Left lobe of liver (tissue), 2 donors: ENCODE measurements at places on chromosomes 2 and 18. TPM values are rescaled to one million over a fixed set of nuclear protein-coding genes. Genes with fewer than 3 reads are reported as not detected.
A peak's percentile ranks its signal among the peaks of the same experiment; 100 is the strongest.

- no peak for DNase-seq
Observed at GRCh38 chr2:226048611-226049010, 649.1 kb downstream of the NYAP2 start.

FBLN7 gene
- total RNA-seq = 5.1 TPM

AFF3 gene
- 2.3 TPM for total RNA-seq

- DNase-seq = no peak
Observed at GRCh38 chr18:22031611-22032010, 137.8 kb upstream of the GATA6 start.

DNA sequence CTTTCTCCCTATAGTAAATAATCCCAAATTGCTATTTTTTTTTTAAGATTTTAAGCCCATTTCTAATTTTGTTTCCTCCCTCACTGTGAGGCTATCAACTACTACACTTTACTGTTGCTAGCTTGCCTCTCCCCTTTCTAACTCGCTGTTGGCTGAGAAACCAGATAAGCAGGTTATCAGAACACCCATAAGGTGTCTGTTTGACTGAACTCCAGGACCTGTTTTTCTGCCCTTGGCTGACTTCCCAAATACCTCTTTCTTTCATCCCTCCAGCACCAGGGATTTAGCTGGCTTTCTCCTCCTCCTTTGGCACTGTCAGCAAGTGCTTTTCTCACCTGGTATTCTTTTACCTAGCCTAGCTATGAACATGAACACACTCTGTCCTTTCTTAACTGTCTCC, 11.1 kb downstream of the TRAK2 start:
- DNase-seq = peak; percentile 62

GRCh38 chr2:200863782-200864175, 679 bp downstream of the CLK1 start:
- no peak for DNase-seq

DNA sequence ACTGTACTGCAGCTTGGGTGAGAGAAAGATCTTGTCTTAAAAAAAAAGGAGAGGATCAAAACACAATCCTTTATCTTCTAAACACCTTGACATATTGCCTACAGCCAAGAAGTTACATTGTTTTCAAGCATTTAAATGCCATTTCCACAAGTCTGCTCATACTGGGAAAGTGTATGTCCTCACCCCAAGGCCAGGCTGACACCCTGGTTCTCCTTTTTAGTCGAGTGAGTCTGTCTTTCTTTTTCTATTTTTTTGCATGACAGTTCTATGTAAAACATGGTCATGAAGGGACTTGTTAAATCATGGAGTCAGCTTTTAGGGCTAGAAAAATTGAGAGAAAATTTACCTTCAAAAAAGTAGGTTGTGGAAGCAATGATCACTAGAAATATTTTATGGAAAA, 233.3 kb downstream of the FAM210A start:
- no peak for DNase-seq

REG3A gene
- total RNA-seq = 0.45 TPM

GRCh38 chr18:51279367-51279984, 82.0 kb upstream of the MEX3C start:
- DNase-seq = no peak

RUFY4 gene
- not detected for total RNA-seq

GRCh38 chr2:219356834-219357233, 24.3 kb upstream of the RESP18 start:
- DNase-seq = no peak

DNA sequence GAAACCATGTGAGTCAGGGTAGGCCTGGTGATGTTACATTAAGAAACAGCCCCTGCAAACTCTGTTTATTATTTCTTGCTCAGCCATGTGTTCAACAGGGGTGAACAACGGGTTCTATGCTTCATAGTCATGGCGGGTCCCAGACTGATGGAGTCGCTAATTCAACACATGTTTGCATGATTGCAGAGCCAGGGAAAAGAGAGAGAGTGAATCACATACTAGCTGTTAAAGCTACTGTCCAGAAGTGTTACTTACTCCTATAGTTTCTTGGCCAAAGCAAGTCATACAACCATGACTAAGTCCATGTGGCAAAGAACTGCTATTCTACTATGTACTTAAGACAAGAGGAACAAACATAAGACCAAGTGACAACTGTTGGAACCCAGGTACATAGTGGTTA, 241.2 kb upstream of the SKOR2 start:
- no peak for DNase-seq

DNA sequence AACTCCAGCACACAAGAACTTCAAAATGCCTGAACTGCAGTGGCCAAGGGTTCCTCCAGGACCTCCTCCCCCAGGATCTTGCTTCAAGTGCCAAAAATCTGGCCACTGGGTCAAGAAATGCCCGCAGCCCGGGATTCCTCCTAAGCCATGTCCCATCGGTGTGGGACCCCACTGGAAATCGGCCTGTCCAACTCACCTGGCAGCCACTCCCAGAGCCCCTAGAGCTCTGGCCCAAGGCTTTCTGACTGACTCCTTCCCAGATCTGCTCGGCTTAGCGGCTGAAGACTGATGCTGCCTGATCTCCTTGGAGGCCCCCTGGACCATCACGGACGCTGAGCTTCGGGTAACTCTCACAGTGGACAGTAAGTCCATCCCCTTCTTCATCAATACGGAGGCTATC, 306.4 kb downstream of the RBM43 start:
- DNase-seq = no peak

DNA sequence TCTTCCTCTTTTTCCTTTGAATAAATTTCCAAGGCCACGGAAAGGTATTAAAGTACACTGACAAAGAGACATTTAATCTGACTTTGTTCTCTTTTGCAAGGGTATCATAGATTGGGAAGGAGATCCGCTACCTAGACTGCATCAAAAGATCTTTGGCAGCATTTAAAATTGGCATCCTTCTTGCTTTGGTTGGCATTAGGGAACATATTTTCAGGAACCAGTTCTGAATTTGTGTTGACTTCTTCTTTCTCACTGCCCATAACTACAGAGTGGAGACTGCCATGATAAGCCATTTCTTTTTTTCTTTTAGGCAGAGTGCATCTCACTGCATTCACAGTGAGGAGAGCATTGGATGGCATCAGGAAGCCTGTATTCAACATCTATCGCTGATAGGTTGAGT, 83.4 kb downstream of the DOCK10 start:
- no peak for DNase-seq

DIS3L2 gene
- 14.1 TPM for total RNA-seq

DNA sequence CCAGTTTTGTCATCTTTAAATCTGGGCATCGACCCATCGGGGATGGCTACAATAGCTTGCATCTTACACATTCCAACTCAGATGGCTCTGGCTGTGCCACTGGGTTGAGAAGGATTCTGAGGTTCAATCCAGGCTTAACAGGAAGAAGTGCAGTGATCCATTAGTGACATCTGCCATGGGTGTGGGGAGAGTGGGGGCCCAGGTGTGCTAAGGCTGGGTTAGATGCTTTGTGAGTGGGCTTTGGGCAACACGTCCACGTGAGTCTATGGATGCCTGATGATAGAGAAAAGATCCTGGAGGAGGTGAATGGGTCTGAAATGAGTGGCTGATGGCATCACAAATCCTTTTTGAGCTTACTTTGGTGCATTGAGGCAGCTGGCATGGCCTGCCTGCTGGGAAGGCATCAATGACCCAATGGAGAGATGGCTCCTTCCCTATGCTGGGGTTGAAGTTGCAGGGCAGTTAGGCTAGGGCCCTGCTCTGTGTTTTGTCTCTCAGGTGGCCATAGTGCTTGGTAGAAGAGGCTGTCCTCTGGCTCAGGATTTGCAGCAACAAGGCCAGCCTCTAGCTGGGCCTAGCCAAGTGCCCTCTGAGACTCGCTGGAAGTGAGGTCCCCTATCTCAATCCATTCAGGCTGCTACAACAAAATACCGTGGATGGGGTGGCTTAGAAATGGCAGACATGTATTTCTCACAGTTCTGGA, 56.7 kb downstream of the HS1BP3 start:
- peak; percentile 67 for DNase-seq

UBE2E3 gene
- total RNA-seq = 23.4 TPM

UCN gene
- total RNA-seq = 2.2 TPM

DNA sequence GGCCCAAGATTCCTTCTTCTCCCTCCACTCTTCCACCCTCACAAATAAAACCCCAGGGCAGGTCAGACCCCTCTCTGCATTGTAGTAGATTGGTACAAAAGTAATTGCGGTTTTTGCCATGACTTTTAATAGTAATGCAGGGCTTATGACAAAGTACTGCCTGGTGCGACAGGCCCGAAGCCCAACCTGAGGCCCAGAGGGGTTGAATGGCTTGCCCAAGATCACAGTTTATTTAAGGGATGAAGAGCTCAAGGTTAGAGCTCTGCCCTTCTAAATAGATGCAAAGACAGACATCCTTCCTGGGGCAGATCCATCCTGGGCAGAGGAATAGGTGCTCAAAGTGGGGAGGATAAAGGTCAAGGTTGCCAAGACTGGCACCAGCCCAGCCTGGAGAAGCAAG, 899 bp upstream of the PSTPIP2 start:
- DNase-seq = no peak
